ENCODE measurements at places on chromosomes 2 and 18.

- peak; percentile 13 for DNase-seq
These were observed 1.3 kb downstream of the CIAO1 start for GRCh38 chr2:96267159-96267971.

DNA sequence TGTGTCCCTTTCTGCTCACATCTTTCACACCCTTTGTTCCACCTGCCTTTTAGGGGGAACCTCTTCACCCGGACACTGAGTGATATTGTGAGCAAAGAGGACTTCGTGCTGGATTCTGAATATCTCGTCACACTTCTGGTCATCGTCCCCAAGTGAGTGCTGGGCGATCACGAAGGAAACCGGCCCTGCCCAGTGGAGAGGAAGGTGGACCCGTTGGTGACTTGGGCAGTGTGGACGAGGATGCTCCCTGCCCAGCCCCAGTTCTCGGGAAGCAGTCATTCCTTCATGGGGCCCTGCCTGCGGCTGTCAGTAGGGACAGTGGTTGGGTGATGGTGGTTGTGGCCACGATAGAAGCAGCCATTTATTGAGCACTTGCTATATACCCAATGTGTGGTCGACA, 40.8 kb downstream of the PDIA6 start:
- no peak for DNase-seq

DNA sequence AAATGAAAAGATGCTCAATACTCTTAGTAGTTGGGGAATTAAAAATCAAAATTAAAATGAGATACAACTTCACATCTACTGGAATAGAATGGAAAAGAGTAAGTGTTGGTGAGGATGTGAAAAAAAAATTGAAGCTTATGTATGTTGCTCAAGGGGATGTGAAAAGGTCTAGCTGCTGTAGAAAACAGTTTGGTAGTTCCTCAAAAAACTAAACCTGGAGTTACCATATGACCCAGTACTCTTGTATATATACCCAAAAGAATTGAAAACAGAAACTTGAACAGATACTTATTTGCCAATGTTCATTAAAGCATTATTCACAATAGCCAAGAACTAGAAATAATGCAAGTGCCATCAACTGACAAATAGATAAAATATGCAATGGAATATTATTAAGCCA, 208.4 kb downstream of the FIGN start:
- DNase-seq: no peak

- DNase-seq: no peak
These were observed at the start of gene HOXD3 for GRCh38 chr2:176156807-176157498. Gene HOXD3, plus strand, starts transcription at chr2:176157307. Its CDS starts 11,808 bp downstream, at chr2:176169115.

- DNase-seq: no peak
These were observed 143.1 kb downstream of the FHOD3 start for GRCh38 chr18:36440614-36441013.

DNA sequence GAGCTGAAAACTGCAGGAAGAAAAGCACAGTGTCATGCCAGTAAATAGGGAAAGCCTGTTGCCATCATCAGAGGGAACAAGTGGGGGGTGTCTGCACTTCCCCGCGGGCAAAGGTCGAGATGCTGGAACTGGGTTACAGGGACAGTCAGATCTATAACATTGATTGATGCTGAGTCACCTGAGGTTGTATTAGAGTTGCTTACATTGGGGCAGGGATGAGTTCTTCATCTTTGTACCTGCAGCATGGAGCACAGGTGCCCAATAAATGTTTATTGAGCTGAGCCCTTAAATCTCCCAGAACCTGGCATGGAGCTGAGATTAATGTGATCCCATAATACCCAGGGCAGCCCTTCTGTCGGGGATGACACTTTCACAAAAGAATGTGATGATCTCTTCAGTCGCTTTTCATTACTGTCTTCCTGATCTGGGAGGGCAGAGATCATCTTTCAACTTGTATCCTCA, 5.9 kb upstream of the RNF152 start:
- no peak for DNase-seq

GRCh38 chr2:147017951-147018645, 826.7 kb upstream of the ACVR2A start:
- no peak for DNase-seq

GRCh38 chr2:41963661-41964525, 83.9 kb upstream of the PKDCC start:
- no peak for DNase-seq

GRCh38 chr18:74626049-74626874, 28.6 kb downstream of the ZNF407 start:
- DNase-seq: no peak

DNA sequence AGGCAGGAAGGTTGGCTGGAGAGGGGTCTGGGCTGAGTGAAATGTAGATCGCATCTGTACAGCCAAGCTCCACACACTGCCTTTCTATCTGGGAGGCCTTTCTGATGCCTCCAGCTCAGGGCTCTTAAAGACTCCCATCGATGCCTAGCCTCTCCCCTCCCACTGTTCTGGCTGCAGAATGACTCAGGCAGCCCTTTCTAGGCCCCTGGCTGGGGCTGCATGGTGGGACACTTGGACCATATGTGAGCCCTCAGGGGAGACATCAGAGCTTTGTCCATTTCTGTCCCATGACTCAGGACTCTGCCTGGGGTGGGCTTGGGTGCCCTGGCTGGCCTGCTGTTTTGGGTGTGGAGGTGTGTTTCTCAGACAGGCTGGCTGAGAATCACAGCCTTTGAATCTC, 101.3 kb downstream of the CELF4 start:
- DNase-seq: no peak

DNA sequence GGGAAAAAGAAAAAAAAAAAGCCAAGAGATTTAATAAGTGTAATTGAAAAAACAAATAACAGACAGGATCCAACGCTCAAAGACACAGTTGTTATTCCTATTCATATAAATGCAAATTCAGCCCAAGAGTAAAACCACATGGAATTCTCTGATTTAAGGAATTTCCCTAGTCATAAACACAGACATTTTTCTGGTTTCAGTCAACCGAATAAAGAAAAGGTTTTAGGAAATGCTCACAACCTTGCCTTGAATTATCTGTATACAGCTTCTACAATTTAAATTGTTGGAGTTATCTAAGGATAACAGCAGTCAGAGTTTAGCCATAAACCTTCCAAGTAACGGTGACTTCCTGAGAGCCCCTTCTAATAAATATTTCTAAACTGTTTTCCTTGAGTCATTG, 122.7 kb downstream of the VWC2L start:
- DNase-seq: no peak

DNA sequence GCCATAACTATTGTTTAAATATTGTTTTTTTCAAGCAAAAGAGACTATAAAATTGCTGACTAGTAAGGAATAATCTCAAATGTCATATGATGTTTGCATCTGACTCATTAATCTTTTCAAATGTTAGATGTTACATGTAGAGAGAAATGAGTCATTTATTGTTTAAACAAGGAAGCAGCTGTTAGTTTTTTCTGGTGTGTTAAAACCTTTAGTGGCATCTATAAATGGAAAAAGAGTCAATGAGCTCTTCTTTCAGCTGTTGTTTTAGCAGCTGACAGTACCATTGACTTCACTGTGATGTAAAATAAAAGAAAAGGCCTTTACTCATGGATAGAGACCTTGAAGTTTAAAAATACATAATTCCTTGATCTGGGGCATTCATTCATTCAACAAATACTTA, 1.8 kb upstream of the KLHL41 start:
- DNase-seq: peak; percentile 49

GRCh38 chr18:657311-658000, at the start of gene TYMS:
Gene TYMS, plus strand, starts transcription at chr18:657653. Its CDS starts 90 bp downstream, at chr18:657743.
- peak; percentile 67 for DNase-seq

GRCh38 chr2:24076849-24077534, 866 bp upstream of the SF3B6 start:
- DNase-seq: no peak

- DNase-seq: no peak
These were observed 48.1 kb downstream of the CYRIA start for GRCh38 chr2:16617282-16618266.

- DNase-seq: peak; percentile 56
These were observed 43.9 kb upstream of the RFX8 start for GRCh38 chr2:101518578-101519492.

GRCh38 chr2:196510246-196510645, 129.3 kb upstream of the CCDC150 start:
- no peak for DNase-seq

- no peak for DNase-seq
These were observed 393.0 kb upstream of the SALL3 start for GRCh38 chr18:78586586-78586985.

GRCh38 chr2:134217924-134218323, 35.9 kb upstream of the MGAT5 start:
- DNase-seq: no peak

All from NCI-H1694 (cell line).